CD14-positive monocyte (primary cell): ENCODE measurements at places on chromosomes 2 and 18. TPM values are rescaled to one million over a fixed set of nuclear protein-coding genes. Genes with fewer than 3 reads are reported as not detected.
A peak's percentile ranks its signal among the peaks of the same experiment; 100 is the strongest.

- no peaks in the 10 kb centered on the region for H3K4me1 ChIP-seq
- no peaks in the 10 kb centered on the region for H3K27me3 ChIP-seq
- H3K4me3 ChIP-seq, result no peak overlapping the region
- no peak for DNase-seq
These were observed 16.0 kb downstream of the HS6ST1 start for GRCh38 chr2:128302744-128303067.

- H3K36me3 ChIP-seq, result no peaks in the 10 kb centered on the region
- no peak for DNase-seq
- no peak overlapping the region for H3K4me3 ChIP-seq
These were observed 6.4 kb upstream of the DARS1 start for GRCh38 chr2:135991861-135992260.

DNA sequence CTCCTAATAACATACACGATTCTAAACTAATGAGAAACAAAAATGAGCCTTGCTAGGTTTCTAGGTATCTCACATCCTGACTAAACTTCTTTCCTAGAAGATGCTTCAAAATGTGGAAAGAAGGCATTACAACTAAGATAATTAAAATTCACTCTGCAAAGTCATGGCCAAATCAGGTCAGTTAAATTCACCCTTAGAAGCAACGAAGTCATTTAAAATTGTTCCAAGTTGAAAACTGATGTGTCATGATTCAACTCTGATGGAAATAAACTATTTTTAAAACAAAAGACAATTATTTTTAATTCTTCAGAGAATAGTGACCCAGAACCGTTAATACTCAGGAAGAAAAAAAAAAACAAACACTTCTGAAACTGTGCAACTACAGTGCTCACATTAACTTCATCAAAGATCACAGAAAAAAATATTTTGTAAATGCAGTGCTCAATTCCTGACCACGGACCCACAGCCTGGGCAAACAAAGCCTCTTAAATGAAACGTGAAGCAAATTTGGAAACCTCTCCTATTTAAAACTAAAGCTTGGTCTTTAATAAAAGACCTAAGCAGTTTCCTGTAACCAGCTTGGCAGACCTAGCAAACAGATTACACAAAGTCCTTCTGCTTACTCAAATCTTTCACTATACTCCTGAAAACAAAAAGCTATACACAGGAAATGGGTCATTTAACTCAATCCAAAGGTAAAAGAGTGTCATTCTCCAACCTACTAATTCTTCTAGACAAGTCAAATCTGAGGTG is 39.0 kb downstream of the CHN1 start:
- H3K27ac ChIP-seq, result no peak overlapping the region
- no peaks in the 10 kb centered on the region for H3K36me3 ChIP-seq
- DNase-seq, result no peak
- no peak overlapping the region for H3K4me3 ChIP-seq

DNA sequence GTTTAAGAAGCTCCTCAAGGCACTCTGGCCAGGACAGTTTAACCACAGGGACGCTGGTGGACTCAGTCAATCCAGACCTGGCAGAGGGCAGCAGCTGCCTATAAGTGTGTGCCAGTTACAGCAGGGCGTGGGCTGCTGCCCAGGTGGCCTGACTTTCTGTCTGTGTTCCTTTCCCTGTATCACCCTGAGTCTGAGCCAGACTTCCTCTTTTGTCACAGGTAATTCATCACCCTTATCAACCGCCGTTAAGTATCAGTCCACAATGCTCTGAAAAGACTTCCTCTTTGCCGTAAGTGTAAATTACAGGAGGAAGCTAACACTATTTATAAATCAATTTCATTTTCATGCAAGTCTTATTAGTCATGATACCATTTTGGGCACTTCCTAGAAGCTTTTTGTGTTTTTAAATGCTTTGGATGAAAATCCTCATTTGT is 7.0 kb downstream of the LPIN1 start:
- peaks cover 31% of the 10 kb centered on the region for H3K4me1 ChIP-seq
- peak overlapping the region; percentile 68 for H3K27ac ChIP-seq
- no peaks in the 10 kb centered on the region for H3K27me3 ChIP-seq
- H3K4me3 ChIP-seq, result peak overlapping the region; percentile 19
- DNase-seq, result peak; percentile 75

ME2 gene
- polyA plus RNA-seq, result 93.8 TPM

DNA sequence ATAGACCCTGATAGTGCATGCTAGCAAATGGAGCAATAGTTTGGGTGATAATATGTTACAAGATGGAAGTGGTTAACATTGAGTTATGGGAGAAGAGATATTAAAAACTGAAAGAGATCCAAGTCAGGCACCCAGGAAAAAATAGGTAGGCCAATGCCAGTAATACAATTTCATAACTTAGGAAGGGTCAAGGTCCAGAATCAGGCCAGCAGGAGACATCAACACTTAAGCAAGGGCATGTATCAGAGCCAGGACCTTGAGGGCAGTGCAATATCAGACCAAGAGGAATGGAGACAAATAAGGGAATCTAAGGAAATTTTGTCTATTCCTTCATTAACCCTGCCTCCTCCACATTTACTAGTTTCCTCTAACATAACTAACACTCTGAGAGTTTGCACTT is 124.1 kb upstream of the NYAP2 start:
- no peak overlapping the region for H3K4me3 ChIP-seq
- no peak for DNase-seq
- peaks cover 4% of the 10 kb centered on the region for H3K4me1 ChIP-seq
- H3K27me3 ChIP-seq, result no peaks in the 10 kb centered on the region
